Fibroblast of gingiva (primary cell): ENCODE measurements at places on chromosomes 11 and 22.
A peak's percentile ranks its signal among the peaks of the same experiment; 100 is the strongest.

DNA sequence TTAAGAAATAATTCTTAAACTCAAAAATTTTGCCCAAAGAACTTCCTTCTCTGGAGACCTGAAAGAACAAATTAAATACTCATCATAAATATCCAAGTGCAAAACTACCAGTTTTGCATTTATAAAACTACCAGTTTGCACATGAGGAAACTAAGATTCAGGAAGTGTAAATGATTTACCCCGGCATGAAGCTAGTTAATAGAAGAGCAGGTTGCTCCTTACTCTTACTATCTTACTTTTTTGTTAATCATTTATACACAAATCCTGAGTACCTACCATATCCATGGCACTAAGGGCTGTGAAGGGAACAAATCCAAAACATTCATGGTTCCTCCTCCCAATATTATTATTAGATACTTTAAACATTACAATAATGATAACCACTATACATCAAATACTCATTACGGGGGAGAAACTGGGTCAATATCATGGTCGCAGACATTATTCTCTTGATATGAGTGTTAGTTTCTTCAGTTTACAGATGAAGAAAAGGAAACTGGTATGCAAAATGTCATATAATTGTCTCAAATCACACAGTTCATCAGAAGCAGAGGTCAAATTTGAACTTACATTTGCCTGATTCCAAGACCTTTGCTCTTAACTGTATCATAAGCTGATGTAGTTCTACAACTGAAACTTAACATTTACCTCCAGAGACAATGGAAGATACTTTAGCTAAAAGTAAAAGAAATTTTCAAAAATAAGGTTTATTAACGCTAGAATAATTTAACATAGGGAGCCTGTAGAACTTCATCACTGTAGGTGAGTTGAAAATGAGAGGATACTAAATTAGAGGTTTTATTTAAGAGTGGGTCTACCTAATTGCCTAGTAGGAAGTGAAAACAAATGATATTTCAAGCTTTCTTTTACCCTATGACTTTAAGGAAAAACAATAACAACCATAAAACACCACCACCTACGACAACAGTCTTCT lies 74.5 kb downstream of the FAM76B start:
- no peak for DNase-seq

DNA sequence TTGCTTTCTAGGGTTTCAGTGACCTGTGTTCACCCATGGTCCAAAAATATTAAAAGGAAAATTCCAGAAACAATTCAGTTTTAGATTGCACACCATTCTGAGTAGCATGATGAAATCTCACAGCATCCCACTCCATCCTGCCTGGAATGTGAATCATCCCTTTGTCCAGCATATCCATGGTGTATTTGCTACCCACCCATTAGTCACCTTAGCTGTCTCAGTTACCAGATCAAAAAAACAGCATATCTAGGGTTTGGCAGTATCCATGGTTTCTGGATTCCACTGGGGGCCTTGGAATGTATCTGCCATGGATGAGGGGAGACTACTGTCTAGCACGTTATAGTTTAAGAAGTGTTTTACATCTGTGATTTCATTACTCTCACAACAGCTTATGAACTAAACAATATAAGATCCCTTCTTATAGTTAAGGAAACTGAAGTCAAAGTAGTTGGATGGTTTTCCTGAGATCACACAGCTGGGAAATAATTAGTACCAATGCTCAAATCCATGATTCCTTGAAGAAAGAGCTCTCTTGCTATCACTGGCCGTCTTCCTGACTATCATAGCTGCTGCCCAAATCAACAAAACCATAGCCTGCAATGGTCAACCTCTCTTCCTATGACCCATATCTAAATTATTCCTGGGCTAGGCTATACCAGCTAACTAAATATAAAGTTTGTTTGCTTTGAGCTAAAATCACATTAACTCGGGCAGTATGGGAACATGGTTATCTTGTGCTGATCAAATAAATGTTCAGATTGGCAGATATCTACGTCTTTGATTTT lies 122.6 kb downstream of the MICAL2 start:
- peak; percentile 50 for DNase-seq

DNA sequence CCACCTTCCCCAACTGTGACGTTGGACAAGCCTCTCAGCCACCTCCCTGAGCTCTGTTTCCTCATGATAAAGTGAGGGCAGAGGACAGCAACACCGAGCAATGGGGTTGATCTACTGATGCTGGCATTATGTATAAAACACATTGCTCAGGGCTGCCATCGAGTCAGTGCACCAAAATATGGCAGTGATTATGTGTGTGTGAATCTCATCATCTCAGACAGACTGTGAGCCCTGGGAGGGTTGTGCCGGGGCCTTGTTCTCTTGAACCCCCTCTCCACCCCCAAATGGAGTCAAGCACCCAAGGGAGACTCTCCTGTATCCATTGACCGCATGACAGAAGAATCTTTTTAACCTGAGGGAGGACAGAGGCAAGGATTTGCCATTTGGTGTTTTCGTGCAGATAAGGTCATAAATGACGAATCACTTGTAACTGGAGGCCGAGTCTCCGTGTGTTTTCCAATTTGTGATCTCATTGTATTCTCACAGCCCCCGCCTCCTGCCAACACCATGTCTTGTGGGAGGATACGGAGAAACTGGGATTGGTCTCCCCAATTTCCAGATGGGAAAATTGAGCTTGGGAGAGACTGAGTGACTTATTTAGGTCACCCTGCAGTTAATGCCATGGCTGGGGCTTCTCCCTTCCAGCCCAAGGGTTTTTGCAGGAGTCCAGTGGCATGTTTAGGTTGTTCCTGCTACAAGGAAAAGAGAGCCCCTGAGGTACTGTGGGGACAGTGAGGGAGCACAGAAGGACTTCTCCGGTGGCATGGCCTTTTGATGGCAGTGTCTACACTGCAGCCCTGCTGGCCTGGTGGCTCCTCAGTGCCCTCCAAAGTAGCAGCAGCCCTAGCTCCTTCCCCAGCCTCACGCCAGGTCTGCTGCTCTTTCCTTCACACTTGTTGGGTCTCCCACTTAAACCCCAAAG lies 52.4 kb downstream of the CHRDL2 start:
- no peak for DNase-seq

GRCh38 chr22:29310863-29311339 lies 4.5 kb downstream of the GAS2L1 start:
- peak; percentile 97 for DNase-seq

GRCh38 chr11:115606498-115607220 lies 102.4 kb upstream of the CADM1 start:
- no peak for DNase-seq

- DNase-seq = no peak
Measured at GRCh38 chr11:6012035-6012668, 5.4 kb upstream of the OR56A4 start.

GRCh38 chr11:131033151-131033651 lies 116.9 kb upstream of the SNX19 start:
- peak; percentile 51 for DNase-seq

GRCh38 chr11:19027829-19028595 lies 32.5 kb downstream of the MRGPRX2 start:
- no peak for DNase-seq

- no peak for DNase-seq
Measured at GRCh38 chr22:25845985-25846745, 104.2 kb downstream of the MYO18B start.
